ENCODE measurements at places on chromosomes 1 and 21. TPM values are rescaled to one million over a fixed set of nuclear protein-coding genes. Genes with fewer than 3 reads are reported as not detected.

NIT1 gene
- 26.2 TPM for total RNA-seq

SVBP gene
- 22.0 TPM for total RNA-seq

EPHA8 gene
- total RNA-seq = not detected

ESRRG gene
- total RNA-seq = not detected

SPOCD1 gene
- 23.2 TPM for total RNA-seq

TEDDM1 gene
- total RNA-seq = not detected

AHDC1 gene
- 18.3 TPM for total RNA-seq

S100A11 gene
- total RNA-seq = 391 TPM

ACTL8 gene
- not detected for total RNA-seq

OR2L5 gene
- not detected for total RNA-seq

F5 gene
- total RNA-seq = not detected

FNBP1L gene
- 19.3 TPM for total RNA-seq

UBE2U gene
- not detected for total RNA-seq

TMIGD3 gene
- total RNA-seq = not detected

RAP1A gene
- total RNA-seq = 28.9 TPM

LGR6 gene
- total RNA-seq = not detected

KCNQ4 gene
- total RNA-seq = under 0.01 TPM

CELA2A gene
- not detected for total RNA-seq

FAM131C gene
- total RNA-seq = not detected
